ENCODE measurements at places on chromosomes 7 and 10.
A peak's percentile ranks its signal among the peaks of the same experiment; 100 is the strongest.

- DNase-seq: no peak
Measured at GRCh38 chr7:90271753-90272152, 26.8 kb downstream of the CFAP69 start.

DNA sequence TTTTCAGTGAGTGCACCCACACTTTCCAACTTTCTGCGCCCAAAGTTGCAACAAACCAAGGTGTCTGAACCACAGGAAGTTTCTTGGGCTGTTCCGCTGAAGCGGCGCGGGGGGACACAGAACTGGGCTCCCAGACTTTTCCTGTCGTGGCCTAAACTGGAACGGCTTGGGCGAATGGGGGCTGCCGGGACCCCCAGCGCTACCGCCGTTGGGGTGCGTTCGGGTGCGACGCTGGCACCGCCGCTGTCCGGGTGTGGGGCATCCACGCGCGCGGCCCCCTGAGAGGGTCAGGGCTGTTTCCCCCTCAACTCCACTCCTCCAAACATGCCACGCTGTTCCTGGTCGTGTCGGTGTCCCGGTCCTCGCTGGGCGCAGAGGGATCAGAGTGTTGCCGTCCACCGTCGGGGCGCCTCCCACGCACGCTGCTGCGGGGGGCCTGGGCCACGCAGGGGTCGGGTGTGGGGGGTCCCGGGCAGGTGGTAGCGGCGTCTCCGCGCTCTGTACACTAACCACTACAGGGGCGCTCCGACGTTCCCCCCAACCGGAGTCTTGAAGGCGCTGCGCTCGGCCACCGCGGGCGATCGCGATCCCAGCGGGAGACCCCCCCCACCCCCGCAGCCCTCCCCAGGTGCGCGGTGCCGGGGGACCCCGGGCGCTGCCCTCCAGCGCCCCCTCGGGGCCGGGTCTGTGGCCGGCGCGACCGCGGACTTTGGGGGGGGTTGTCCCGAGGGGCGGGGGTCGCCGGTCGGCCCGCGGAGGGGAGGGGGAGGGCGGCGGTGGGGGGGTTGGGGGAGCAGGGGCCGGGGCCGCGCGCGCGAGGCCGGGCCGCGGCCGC lies 2.2 kb upstream of the CUX1 start:
- no peak for DNase-seq

GRCh38 chr7:108227366-108227765 lies 97.2 kb upstream of the LAMB4 start:
- no peak for DNase-seq

DNA sequence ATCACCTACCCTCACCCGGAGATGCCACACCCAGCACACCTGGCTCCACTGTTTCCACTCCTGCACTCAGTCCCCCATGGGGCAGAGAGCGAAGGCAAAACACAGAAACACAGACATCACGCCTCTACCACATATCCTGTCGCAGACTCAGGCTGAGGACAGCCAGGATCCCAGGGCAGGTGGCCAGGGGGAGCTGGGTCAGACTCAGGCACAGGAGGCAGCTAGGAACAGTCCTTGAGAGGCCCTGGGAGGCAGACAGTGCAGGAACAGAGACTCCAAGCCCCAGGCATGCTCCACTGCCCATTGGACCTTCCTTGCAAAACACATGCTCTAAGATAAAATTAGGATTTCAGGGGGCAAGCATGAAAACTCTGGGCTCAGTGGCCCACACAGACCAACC lies 154.4 kb upstream of the C7orf33 start:
- DNase-seq: no peak

GRCh38 chr10:100670828-100671479 lies 74.4 kb upstream of the PAX2 start:
- DNase-seq: no peak

- no peak for DNase-seq
Measured at GRCh38 chr10:65430979-65431378, 1494.9 kb upstream of the LRRTM3 start.

DNA sequence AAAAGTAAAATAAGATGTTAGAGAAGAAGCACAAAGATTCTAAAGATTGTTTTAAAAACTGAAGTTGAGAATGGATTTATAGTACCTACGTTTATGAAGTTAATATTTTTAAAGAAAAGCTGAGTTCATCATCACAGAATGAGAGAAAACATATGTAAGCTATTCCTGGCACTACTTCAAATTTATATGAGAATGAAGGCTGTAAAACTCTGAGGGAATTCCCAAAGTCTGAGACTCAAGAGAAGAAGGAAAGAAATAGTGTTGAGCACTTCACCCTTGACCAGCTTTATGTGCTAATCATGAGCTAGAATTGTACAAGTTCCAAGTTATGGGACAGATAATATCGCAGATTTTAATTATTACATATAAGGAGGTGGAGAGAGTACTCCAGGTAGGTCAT lies 323.7 kb upstream of the GNAI1 start:
- peak; percentile 10 for DNase-seq

- DNase-seq: peak; percentile 24
Measured at GRCh38 chr7:50679218-50680007, 103.3 kb downstream of the GRB10 start.

GRCh38 chr7:24868741-24869140 lies 111.2 kb downstream of the OSBPL3 start:
- DNase-seq: no peak

- DNase-seq: peak; percentile 88
Measured at GRCh38 chr7:70384891-70385290, 747.1 kb upstream of the GALNT17 start.

GRCh38 chr7:129784783-129785684 lies 167.7 kb downstream of the UBE2H start:
- no peak for DNase-seq

DNA sequence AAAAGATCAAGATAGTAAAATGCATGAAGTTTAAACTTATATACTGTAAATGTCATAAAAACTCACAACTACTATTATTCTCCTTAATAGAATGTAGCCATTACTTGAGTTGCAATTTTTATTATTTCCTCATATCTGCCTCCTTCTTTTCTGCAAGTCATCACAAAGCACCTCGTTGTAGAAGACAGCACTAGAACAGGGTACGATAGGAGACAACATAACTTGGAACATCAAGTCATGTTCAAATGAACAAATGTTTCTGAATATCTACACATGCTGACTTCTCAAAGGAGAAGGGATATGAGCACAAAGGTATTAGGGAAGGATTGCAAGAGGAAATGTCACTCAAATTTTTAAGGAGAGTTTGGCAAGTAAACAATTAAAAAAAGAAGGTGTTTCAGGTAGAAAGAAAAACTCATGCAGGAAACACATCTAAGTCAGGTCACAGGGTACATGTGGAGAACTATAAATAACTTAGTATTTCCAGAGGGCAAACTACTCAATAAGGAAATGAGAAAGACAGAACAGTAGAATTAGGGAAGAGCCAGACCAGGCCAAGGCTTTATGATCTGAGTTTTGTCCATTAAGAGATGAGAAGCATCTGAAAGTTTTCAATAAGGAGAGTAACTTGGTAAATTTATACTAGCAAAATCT lies 186.7 kb downstream of the CRPPA start:
- no peak for DNase-seq

DNA sequence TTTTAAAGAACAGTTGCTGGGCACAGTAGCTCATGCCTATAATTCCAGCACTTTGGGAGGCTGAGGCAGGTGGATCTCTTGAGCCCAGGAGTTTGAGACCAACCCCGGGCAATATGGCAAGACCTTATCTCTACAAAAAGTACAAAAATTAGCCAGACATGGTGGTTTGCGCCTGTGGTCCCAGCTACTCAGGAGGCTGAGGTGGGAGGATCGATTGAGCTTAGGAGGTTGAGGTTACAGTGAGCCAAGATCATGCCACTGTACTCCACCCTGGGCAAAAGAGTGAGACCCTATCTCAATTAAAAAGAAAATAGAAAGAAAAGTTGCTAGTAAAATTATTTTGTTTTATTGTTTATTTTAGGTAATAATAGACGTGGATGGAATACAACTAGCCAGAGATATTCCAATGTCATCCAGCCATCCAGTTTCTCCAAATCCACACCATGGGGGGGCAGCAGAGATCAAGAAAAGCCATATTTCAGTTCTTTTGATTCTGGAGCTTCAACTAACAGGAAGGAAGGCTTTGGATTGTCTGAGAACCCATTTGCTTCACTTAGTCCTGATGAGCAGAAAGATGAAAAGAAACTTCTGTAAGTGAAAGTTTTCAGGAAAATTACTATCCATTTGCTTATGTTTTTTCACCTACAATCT lies 3.0 kb downstream of the NUP42 start:
- DNase-seq: peak; percentile 57

DNA sequence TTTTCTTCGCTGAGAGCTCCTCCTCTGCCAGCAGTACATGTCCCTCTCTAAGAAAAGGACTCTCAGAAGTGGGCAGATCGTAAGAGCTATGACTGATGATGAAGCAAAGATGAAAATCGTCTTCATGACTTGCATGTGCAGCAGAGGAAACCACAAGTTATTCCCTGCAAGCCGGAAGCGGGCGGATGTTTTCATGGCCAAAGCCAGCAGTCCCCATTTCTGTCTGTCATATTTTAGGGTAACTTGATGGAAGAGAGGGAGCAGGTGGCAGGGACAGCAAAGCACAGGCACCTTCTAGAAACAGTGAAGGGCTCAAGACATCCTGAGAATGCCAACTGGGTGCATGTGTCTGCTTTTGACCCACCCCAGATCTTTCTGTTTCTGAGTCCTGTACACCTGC lies 19.9 kb downstream of the KLF6 start:
- no peak for DNase-seq

- DNase-seq: no peak
Measured at GRCh38 chr7:38973760-38974159, 3.9 kb upstream of the POU6F2 start.

GRCh38 chr10:120209124-120209762 lies 247.8 kb upstream of the PLPP4 start:
- no peak for DNase-seq

- DNase-seq: peak; percentile 79
Measured at GRCh38 chr10:44043646-44044375, 341.1 kb downstream of the CXCL12 start.

- DNase-seq: no peak
Measured at GRCh38 chr7:150755473-150756099, 18.4 kb downstream of the GIMAP5 start.

GRCh38 chr7:29442146-29442545 lies 121.5 kb upstream of the PRR15 start:
- peak; percentile 3 for DNase-seq

- no peak for DNase-seq
Measured at GRCh38 chr10:107616031-107616430, 451.5 kb upstream of the SORCS1 start.

All from kidney glomerular epithelial cell (primary cell).